H7 (cell line): ENCODE measurements at places on chromosomes 5 and 9.
A peak's percentile ranks its signal among the peaks of the same experiment; 100 is the strongest.

GRCh38 chr5:35096932-35097331 is 49.2 kb upstream of the AGXT2 start:
- DNase-seq, result no peak

GRCh38 chr5:749101-749670 is 35.3 kb downstream of the ZDHHC11B start:
- DNase-seq, result no peak

DNA sequence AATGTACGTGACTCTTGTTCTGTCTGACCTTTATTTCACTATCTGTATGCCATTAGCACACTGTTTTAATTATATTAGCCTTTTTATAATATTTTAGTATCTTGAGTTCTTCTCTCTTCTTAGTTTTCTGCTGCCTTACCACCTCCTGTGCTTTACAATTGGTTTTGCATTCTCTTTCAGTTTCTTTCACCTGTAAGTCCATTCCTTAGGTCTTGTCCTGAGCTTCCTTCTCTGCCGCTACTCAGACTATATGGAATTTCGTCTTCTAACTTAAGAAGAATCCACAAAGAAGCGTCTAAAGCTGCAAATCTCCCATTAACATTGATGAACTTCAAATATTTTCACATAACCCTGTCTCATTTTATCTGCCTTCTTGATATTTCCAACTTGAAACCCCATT is 642.9 kb downstream of the MAT2B start:
- DNase-seq, result peak; percentile 17

GRCh38 chr5:15483351-15484097 is 16.5 kb upstream of the FBXL7 start:
- DNase-seq, result no peak

- no peak for DNase-seq
Measured at GRCh38 chr9:31715250-31715649, 669.2 kb upstream of the ACO1 start.

GRCh38 chr9:73916016-73916673 is 581.0 kb upstream of the RORB start:
- peak; percentile 5 for DNase-seq

DNA sequence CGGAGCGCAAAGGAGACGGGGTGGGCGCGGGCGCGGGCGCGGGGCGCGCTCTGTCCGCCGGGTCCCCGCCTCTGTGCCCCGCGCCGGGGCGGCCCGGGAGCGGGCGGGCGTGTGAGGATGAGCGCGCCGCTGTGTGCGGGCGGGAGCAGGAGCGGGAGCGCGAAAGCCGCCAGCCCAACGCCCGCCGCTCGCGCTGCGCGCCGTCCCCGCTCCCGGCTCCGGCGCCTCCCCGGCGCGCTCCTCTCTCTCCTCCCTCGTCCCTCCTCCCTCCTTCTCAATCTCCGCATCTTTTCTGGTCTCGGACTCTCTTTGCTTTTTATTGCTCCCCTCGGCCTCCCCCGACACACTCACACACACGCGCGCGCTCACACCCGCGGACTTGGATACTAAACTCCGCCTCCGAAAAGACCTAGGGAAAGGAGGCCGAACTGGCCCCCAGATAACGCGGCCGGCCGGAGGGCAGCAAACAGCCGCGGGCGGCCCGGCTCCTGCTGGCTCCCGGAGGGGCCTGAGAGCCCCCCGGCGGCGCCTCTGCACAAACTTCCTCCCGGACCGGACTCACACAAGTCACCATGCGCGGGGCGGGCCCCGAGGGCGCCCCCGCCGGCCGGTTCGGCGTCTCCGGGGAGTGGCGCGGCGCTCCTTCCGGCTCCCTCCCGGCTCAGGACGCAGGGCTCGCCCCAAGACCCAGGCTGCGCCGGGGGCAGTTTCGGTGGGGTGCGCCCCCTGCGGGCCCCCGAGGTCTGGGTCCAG is at the start of gene FIBCD1:
Gene FIBCD1 (minus strand): TSS at position 596 of the 753 bp plus-strand sequence. CDS start 640 bp downstream, outside the sequence.
- peak; percentile 93 for DNase-seq

GRCh38 chr5:132782101-132782500 is 5.1 kb upstream of the SEPTIN8 start:
- DNase-seq, result no peak

GRCh38 chr5:178336889-178337288 is 104.3 kb upstream of the PHYKPL start:
- peak; percentile 77 for DNase-seq
